ENCODE measurements at places on chromosomes 7 and 10.

- DNase-seq = no peak
Measured at GRCh38 chr7:12119620-12120303, 91.3 kb upstream of the TMEM106B start.

DNA sequence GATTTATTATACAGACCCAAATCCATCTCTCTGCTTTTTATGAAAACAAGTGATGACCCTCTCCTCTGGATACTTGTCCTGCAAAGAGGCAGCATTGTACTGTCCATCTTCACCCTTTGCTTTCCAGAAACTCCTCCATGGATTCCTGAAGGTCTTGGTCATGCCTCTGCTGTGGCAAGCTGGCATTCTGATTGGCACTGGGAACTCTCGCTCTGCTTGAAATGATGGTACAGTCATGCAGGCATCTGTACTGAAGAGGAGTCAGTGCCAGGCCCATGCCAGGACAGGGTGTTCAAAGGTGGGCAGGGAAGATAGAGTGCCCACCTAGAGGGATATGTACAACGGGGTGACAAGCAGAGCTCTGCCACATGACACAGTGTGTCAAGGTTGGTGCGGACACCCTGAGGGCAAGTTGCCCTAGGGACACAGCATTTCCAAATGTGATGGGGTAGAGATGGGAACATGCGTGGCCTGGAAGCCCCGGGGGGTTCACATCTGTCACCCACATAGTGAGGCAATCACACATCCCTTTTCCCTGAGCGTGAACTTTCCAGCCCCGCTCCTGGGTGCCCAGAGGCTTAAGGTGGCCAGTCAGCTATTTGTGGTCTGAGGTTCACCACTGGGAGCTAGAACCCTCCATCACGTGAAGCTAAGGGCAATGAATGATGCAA lies 235.7 kb upstream of the TCERG1L start:
- no peak for DNase-seq

DNA sequence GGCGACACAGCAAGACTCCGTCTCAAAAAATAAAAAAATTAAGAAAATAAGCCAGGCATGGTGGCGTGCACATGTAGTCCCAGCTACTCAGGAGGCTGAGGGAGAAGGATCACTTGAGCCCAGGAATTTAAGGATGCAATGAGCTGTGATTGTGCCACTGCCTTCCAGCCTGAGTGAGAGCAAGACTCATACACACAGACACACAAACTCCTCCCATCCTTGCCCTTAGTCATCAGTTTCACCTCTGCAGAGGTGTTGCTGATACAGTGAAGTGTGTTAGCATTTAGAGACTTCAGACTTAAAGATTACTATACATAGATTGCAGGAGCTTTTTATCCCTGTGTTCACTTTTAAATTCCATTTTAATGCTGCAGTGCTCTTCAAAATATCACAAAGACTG lies 5.5 kb upstream of the H2AZ2 start:
- no peak for DNase-seq

DNA sequence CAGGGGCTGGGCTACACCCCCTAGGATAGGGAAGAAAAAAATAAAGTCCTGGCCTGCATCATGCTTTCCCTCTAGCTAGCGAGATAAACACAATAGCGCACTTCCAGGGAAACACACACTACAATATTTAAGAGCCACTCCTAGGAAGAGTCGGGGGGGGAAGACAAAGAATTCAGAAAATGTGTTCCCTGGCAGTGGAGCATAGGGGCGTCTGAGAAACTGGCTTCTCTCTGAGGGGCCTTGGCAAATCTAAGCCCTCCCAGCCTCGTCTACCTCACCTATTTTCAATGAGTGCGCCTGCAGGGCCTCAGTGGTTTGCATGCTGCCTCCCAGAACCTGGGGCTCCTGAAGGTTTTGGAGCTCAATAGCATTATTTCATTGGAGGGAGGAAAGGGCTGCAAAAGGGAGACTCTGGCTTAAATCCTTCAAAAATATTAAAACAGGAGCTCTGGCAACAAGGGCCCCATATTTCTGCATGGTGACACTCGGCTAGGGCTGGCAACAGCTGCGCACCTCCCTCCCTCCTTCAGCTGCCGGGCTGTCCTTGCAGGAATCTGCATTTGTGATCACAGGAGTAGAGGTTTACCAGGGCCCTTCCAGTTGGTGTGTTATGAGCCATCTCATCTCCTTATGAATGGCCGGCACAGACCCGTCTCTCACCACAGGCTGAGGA lies 10.8 kb downstream of the ANXA11 start:
- no peak for DNase-seq

- no peak for DNase-seq
Measured at GRCh38 chr10:92727550-92727949, 37.8 kb downstream of the HHEX start.

- no peak for DNase-seq
Measured at GRCh38 chr10:18319628-18320027, 179.4 kb downstream of the CACNB2 start.

DNA sequence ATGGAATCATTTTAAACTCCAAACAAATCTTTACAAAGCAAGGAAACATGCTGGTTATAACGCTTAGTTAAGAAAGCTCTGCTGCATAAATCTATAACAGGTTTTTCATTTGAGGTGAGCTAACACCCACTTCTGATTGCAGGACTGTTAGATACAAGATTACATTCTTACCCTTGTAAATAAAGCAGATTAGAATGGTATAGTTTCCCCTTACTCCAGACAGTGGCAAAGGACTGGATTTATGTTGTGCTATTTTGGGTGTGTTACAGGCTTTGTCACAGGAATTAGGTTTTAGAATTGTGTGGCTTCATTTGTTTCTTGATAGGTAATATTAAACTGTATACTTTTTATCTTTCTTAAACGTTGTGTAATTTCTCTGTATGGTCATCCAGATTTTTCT lies 487.6 kb downstream of the ZWINT start:
- DNase-seq = no peak

DNA sequence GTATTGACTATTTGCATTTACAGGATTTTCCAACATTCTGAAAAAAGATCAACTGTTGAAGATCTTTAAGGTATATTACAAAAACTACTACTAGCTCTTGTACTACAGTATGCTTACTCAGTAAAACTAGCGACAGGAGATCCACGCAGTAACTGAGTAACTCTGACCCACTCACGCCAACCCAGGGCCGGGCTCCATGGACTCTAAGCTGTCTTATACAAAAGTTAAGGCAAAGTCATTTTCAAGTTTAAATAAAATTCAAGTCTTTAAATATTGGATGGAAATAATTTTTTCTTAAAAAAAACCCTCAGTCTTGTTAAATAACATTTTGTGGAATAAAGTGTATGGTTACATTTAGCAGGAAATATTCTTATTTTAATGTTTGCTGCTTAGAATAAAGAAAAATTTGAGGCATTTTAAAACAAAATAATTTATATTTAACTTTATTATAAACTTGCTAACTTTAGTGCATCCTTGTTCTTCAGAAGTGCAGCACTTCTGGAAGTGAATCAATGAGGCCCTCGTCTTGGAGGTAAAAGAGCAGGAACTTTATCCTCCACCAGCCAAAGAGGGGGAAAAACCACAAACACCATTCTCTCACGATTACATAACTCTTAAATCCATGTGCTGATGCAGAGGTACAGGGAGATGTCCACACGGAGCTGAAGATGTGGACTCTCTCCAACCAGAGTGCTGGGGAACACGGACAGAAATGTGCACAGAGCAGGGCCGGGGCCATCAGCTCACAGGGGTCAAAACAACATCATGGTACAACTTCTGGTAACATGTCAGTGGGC lies 119.9 kb downstream of the LARP4B start:
- no peak for DNase-seq

- DNase-seq = no peak
Measured at GRCh38 chr10:15306735-15307280, 64.3 kb downstream of the FAM171A1 start.

DNA sequence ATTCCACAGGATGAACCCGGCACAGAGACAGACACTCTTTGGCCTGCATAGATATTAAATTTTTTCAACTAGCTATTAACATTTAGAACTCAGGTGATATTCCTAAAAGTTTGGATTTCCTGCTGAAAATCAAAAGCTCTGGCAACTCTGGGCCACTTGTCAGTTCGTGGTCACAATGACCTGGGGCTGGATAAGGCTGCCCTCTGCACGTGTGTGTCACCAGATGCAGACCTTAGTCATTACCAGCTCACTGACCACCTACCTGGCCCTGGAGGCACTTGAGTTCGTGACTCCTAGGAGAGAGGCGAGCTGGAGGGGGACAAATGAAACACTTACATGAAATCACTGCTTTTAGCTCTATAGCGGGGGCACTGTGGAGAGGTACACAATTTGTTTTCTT lies 126.5 kb downstream of the HIPK2 start:
- no peak for DNase-seq

DNA sequence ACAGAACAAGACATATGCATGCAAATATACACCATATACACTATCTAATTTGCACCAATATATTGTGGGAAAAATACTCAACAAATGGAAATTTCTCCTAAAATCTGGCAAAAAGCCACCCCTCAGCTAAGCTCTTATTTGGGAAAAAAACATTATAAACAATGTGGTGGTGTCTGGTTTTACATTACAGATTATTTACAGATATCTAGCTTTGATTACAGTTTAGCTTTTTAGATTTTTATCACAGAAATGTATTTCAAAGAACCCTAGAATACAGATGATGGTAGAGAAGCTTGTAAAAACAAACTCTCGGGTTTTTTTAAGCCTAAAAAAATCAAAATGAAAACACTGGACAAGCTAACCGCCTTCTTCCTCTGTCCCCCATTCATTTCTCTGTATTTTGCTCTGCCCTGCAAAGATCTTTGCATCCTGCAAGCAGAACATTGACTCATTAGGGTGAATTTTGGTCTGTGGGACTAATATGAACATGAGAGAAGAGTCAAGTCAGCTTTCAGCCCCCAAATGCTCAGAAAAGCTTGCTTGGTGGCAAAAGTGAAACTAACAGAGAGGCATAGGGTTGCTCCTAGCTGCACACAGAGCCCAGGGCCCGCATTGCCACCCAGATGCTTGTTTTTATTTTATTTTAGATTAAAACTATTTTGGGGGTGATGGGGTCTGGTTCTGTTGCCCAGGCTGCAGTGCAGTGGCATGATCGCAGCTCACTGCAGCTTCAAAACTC lies 88.8 kb upstream of the LYZL1 start:
- DNase-seq = no peak

DNA sequence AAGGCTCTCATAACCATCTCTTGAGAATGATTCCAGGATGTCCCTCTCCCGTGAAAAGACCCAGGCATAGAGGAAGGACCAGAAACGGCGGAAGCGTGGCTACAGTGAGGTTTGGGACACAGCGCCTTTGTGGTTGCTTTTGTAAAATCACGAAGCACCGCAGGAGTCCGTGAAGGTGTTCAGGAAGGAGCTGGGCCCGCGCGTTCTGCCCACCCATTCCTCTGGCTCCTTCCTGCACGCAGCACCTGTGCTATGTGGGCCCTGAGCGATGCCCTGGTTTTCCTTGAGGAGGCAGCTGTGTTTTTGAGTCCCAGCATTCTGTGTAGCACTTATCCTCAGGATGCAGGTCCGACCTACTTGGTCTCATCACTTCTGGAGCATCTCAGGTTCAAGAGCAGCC lies 112.8 kb downstream of the TRRAP start:
- no peak for DNase-seq
